RPMI7951 (cell line): ENCODE measurements at places on chromosomes 1 and 21.

- no peak for DNase-seq
Observed at GRCh38 chr1:224781800-224782199, 147.7 kb upstream of the DNAH14 start.

DNA sequence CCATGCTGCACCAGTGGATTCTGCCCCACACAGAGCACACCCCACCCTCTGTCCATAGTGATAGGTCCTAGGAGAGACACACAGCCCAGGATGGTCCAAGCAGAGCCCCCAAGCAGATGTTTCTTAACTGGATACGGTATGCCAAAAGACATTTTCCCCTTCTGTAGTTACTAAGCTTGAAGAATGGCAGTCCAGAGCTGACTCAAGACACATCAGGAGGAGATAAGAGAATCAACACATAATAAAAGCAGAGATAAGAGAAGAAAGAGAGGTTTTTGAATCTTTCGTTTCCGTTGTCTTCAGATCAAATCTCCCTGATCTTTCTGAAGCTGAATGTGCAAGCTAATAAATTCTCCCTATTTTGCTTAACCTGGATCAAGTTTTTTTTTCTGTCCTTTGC lies 21.8 kb upstream of the CASQ2 start:
- no peak for DNase-seq

DNA sequence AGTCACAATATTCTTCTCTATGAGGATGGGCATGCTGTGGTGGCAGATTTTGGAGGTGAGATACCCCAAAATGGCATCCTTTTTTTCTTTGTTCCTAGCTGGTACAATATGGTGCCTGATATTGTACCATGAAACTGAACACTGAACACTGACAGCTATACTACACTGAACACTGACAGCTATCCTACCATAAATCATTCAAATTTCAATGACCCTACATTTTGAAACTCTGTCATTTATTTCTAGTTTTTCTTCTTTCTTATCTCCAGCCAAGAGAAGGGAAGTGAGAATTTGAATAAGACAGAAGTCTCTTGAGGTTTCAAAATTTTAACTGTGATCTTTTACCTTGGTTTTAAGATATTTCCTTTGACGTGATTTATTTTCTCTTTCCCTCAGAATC lies 76.3 kb downstream of the LRRC53 start:
- no peak for DNase-seq

DNA sequence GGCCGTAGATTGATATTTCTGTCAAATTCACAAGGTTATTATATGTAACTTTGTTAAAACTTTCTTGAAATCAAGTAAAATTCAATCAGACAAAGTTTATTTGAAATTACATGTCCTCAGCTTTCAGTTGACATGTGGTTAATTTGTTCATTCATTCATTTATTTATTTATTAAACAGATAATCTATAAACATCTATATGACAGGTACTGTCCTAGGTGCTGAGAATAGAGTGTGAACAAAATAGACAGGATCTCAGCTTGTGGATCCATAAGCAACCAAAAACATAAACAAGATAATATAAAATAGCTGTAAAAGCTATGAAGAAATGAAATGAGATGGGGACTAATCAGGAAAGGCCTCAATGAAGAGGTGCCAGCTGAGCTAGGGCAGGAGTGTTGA lies 72.0 kb downstream of the LRRC8D start:
- DNase-seq = no peak

- DNase-seq = no peak
Observed at GRCh38 chr1:183293241-183293640, 107.2 kb downstream of the LAMC2 start.

- no peak for DNase-seq
Observed at GRCh38 chr1:26038477-26038876, 7.4 kb downstream of the SLC30A2 start.

DNA sequence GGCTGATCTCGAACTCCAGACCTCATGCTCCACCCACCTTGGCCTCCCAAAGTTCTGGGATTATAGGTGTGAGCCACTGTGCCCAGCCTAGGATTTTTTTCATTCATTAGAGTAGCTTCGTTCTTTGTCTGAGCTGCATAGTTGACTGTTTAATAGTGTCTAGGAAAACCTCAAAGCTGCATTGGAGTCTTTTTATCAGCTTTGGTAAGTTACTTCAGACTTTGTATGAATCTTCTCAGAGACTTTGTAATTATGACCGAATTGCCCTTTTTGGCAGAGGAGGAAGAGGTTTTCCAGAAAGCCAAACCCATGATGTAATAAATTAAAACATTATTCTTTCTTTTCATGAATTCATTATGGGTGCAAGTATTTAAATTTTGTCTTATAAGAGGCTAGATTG lies 5.1 kb downstream of the DNAJB4 start:
- peak; percentile 31 for DNase-seq

- peak; percentile 94 for DNase-seq
Observed at GRCh38 chr1:26907071-26907917, 6.5 kb downstream of the NR0B2 start.
